CD4-positive, alpha-beta T cell treated with Interleukin-4 for 1 hour (primary cell): ENCODE measurements at places on chromosomes 3 and 15.

DNA sequence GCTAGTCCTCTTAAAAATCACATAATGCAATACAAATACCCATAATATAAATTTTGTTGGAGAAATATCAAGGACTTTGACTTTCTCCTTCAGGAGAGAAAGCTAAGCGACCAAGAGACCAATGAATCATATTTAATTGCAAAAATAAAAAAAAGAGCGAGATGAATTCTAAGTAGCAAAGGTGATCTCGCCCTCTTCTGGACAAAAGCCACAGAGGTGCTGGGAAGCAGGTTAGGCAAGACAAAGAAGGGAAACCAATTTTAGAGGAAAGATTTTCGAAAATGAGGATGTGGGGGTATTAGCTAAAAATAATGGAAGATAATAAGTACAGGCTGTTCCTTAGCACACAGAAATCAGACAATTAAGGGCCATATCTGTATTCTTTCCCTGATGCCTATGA, 111.4 kb upstream of the PLAAT1 start:
- no peak for DNase-seq

DNA sequence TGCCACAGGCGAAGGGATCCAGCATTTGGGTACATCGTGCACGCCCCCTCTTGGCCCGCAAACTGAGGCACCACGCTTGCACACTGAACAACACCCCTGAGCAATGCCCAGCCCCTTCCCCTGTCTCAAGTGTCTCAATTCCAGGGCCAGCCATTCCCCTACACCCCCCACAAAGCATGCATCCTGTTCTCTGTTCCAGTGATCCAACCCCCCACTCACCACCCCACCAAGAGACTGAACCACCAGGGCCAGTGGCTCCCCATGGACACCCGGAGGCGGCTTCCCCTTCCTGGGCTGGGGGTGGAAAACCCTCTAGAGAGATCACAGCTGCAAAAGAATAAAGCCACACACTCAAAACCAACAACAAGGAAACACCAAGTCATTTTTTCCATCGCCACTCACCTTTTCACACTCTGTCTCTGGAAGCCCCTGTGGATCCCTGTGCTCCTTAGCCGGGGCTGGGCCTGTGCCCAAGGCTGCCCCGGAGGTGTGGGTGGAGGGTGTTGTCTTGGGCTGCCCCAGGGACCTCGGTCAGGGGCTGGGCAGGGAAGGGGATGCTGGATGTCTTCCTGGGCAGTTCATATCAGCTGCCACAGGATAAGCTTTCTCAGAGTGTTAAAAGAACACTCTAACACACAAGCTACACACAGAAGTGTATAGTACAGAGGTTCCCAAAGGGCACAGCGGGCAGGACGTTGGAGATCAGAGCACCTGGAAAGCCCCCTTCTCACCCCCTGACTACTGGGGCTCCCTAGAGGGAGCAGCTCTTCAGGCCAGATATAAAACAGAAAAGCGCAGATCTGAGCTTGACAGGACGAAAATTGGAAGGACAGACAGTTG, 92.5 kb downstream of the CHSY1 start:
- DNase-seq, result no peak

GRCh38 chr15:77907824-77908751, 169.4 kb downstream of the TBC1D2B start:
- peak; percentile 5 for DNase-seq

DNA sequence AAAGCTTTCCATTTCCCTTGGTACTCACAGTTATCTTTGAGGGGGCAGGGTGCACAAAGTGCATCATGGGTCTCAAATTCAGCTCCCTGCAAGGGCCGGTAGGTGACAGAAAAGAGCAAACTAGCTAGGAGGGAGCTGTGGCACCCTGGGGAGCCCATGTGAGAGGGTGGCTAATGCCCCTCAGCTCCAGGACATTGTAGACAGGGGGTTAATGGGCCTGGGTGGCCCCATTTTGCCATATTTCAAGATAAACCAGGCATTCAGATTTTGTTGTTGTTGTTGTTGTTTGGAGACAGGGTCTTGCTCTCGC, 3.7 kb upstream of the SLC6A6 start:
- no peak for DNase-seq

DNA sequence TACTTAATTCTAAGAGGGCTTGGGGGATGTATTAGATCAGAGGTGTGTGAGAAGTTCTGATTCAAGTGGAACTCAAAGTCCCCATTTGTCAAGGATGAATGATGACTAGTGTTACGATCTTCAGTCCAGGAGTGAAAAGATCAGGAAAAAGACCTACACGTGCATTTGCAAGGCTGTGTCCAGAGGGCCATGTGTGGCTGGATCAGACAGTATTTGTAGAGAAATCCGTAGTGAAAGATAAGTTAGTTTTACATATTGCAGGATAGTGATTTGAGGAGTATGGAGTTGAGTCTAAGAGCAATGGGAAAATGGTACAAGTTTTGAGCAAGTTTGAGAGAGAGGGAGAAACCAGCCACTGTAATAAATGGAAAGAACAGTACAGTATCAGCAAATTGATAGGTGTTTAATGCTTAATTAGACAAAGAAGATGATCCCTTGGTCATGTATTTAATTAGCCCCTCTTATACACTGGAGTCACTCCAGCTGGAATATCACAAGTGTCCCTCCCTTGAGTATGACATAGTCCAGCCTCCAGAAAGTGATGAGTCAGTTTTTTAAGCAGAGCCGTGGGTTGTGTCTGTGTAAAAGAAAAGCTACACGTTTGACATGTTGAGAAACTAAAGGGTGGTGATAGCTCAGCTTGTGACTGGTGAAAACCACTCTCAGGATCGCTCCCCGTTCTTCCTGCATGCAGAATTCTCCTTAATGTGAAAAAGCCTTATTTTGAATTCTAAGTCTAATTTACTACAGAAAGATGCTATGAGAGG, 348.8 kb downstream of the ROBO1 start:
- no peak for DNase-seq

DNA sequence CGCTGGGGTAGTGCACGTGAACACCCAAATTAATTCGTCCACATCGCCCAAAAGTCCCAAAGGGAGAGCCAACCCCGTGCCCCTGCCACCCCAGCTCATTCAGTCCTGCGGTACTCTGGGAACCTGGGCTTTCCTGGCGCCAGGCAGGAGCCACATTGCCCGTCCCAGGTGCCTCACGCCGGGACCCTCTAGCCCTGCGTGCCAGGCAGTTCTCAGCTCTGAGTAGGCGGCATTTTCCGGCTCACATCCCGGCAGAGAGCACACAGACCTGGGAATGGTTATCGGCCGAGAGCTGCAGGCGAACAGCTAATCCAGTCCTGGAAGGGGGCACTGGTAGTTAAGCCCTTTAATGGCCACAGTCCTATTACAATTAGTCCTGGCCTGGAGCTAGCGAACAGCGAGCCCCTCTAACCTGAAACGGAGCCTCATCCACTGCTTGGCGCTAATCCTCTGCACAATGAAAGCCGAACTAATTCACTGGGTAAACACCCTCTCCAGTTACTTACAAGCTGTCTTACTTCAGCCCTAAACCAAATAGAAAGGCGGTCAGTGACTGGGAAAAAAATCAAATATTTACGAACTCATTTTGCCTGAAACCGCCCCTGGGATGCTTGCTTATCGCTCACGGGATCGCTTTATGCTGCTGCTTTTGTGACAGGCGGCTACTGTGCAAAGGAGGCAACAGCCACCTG, 254.6 kb upstream of the SOX14 start:
- no peak for DNase-seq

DNA sequence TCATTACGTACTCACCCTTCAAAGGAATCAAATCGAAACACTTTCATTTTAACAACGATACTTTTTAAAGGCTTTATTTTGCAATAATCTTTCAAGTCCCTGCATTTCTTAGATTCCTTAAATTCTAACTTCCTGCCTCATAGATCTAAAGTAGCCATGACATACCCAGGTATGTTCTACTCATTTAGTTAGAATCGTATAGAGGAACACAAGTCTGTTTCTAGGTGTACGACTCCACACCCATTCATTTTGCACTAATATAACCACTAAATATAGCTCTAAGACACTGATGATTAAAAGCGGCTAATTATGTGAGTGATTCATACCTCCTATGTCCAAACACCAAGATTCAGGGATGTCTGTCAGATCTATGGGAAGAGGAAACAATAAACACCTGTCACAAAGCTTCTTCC, 1.3 kb downstream of the ATP13A3 start:
- no peak for DNase-seq

DNA sequence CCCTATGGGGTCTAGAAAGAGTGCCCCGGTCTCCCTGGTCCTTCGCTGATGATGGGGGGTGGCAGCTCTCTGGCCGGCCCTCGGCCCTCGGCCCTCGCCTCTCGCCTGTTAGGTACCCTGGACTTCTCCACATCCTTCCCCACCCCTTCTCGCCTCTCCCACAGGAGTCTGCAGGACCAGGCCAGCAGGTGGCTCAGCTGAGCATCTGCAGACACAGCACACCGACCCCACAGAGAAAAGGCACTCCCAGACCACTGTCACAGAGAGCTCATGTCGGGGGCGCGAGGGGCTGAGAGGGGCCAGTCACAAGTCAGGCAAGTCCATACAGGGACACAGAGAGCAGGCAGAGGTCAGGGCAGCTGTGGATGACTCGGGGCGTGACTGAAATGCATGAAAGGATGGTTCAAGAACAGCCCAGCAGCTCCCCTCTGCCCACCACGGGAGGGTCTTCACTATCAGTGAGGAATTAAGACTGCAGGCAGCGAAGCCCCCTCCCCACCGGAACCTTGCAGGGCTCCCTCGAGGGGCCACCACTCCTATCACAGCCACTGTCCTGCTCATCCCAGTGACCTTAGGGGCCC, 181.7 kb upstream of the NSMCE3 start:
- DNase-seq, result no peak

DNA sequence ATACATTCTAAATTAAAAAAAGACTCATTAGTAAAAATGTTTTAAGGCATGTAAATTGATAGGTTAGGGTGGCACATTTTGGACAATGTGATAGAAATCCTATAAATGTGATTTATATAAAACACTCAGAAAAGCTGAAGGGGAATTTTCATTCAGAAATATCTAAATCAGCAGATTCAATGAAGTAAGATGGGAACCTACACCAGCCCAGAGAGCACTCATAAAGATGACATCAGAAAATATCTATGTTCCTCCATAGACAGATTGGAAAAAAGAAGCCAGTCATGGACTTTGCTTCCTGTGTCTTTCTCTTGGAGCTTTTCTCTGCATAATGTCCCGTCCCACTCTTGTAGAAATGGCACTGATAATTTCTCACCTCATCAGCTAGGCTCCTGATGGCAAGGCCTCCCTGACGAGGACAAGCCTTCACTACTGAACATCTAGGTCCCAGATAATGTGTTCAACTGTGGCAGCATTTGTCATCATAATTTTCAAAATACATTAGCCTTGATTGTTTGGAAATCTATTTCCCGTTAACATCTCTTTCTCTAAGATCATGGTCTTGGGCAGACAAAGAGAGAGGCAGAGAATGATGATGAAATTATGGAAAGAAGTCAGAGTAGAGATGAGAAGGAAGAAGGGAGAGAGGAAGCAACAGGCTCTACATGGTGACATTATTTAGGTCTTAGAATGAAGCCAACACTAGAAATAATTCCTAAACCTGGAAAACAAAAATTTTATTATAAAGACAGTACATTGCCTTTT, 354.4 kb downstream of the NTRK3 start:
- DNase-seq, result no peak

GRCh38 chr3:58962040-58962651, 87.7 kb downstream of the CFAP20DC start:
- DNase-seq, result no peak

DNA sequence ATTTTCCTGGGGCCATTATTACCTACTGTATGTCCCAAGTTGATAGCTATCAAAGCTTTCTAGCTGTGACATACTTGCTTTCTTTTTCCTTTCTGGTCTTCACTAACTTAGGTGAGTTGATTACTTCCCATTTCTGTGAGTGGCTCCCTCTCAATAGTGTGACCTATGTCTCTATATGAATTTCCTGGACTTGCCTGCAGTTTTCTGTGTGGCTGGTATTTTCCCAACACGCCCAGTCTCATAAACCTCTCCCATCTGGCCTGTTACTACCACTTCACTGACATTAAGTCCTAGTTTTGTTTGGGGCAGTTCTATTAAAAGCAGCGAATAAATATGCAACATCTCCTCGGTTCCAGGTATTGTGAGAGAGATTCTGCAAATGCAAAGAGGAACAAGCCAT, 671.2 kb downstream of the SI start:
- no peak for DNase-seq

- no peak for DNase-seq
Measured at GRCh38 chr3:69200384-69201068, 78.1 kb upstream of the LMOD3 start.

GRCh38 chr3:48897460-48898376, 964 bp downstream of the SLC25A20 start:
- DNase-seq, result no peak

GRCh38 chr3:69165744-69166143, 43.3 kb upstream of the LMOD3 start:
- no peak for DNase-seq

GRCh38 chr3:150414258-150414657, 6.2 kb downstream of the TSC22D2 start:
- DNase-seq, result no peak

GRCh38 chr15:73303636-73304035, 65.1 kb downstream of the HCN4 start:
- DNase-seq, result no peak

DNA sequence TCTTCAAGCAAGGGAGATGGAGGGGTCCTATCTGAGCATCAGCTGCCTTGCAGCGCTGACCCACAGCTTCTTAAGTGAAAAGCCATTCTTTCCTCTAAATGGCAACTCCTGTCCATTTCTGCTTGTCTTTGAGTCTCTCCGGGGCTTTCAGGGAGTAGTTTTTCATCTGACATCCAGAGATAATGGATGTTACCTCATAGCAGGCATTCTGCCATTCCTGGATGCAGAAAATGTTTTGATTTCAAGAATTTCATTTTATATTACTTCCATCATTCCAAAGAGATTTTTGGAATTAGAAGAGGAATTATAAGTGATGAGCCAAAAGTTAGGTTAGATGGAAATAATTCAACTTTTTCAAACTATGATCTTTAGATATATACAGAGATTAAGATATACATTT, 44.9 kb upstream of the GABRG3 start:
- no peak for DNase-seq

DNA sequence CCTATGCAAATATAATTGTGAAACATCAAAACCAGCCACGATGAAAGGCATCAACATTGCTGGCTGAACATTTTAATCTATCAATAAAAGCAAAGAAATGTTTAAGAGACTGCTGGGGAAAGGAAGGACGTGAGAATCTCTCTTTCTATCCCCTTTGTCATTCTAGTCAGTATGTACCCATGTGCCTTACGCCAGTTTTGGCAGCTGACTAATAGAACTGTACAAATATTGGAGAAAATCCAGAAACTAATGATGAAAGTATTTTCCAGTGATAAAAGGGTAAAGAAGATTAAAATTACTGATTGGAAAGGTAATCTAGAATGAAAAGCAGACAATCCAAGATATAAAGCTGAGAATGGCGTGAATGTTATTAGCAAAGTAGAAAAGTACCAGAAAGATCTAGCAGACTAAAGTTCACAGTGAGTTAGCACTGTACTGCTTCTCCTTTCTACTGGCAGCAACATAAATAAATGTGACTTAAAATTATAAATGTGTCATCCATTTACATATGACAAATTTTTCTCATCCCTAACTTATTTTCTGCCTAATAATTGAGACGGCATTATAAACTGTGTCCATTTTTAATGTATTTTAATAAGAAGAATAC, 401.9 kb upstream of the CNTN4 start:
- no peak for DNase-seq
